ENCODE measurements at places on chromosomes 3 and 15.
A peak's percentile ranks its signal among the peaks of the same experiment; 100 is the strongest.

DNA sequence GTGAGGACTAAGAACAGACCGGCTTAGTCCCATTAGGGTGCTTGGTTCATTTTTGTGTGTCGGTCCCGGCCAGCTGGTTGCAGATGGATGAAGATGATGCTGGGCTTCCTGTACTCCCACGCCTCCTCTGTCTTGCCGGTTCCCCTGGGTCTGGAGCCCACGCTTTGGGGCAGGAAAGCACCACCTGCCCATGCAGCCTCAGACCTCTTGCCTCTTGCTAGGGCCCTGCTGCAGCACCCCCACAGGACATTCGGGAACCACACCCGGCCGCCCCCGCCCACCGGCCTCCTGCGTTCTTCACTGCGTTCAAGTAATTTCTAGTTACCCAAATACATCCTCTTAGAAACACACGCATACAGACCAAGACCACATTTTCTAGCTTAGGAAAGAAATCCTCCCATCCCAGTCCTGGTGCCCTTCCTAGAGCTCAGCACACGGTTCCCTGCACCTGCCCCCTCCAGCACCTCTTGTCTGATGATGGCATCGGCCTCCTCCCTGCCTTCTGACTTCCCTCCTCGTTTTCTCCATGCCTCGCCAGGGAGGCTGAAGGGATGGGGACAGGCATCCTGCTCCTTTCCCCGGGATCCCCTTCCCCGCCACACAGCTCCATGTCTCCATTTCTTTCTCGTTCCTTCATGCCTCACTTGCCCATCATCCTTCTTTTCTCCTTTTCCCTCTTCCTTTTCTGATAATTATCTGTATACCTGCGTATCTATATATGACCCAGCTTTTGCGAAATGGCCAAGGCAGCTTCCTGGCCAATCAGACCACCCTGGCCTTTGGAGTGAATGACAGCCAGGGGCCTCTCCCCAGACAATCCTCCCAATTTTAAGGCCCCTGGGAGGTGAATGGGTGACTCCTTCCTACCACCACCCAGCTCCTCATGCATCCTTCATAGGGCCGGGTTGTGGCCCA is 30.9 kb downstream of the FAM3D start:
- no peak for DNase-seq

DNA sequence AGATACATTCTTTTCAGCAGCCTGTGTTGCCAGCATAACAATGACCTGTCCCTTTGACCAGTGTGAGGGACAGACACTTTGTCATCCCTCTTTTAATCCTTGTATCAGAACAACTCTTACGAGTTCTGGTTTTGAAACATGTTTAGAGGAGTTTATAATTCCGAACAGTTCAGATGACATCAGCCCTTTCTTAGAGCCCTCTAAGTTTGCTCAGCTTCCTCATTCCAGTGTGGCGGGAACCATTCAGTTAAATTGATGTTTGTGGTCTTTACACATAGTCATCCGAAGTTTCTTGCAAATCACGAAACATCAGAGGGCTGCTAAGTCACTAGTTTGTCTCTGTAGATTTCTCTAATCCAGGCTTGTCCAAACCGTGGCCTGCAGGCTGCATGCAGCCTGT is 102.5 kb downstream of the AKAP13 start:
- no peak for DNase-seq

- no peak for DNase-seq
Observed at GRCh38 chr15:62853841-62854225, 188.7 kb upstream of the TPM1 start.

DNA sequence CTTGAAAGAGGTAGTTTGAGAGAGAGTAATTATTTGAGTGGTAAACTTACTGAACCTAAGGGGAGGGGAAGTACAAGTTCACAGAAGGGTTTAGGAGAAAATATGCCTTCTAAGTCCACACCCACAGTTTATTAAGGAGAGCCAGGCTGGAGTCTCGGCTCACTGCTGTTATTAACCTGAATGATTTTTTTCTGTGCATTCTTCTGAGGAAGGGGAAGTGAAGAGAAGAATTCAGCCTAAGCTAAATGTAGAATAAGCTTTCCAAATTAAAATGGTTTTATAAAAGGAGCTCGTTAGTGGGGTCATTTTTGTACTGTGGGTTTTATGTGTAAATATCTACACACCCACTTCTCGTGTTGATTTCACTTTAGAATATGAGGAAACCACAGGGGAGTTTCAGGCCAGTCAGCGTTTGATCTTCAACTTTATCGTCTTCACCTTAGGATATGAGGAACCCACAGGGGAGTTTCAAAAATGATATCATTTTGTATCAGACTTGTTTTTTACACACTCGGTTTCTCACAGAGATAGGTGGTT is 1.5 kb downstream of the WHAMM start:
- peak; percentile 91 for DNase-seq

DNA sequence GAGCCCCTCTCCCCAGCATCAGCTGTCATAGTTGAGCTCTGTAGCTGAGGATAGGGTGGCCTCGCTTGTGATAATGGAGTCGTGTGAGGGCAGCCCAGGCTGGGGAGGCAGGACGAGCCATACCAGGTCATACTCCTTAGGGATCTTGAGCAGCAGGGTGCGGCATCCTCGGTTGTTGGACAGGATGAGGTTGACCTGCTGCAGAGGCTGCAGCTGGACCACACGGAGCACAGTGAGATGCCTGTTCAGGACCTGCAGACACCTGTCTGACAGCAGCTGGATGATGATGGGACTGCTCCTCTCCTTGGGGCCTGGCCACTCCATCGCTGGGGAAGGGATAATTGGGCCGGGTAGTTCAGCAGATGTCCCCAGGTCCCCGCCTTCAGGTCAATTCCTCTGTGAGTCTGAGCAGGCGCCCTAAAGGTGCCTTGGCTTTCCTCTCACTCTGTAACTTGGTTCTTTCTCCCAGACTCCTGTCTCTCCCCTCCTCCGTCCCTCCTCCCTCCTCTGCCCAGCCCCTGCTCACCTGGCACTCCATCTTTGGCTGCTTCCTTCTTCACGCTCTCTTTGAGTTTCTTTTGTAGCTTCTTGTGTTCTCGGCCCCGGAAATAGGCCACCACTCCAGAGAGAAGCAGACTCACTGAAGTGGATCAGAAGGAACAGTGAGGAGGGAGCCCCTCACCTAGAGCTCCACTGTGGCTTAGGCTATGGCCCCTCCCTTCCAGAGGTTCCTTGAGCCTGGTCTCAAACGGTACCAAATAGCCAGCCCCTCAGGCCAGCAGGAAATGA is 7.8 kb downstream of the DUOX2 start:
- DNase-seq, result no peak

GRCh38 chr3:46624533-46624932 is 12.2 kb downstream of the FAM240A start:
- DNase-seq, result no peak

GRCh38 chr15:80155001-80155377 is 2.2 kb downstream of the FAH start:
- no peak for DNase-seq
